ENCODE measurements at places on chromosomes 1 and 21.

DNA sequence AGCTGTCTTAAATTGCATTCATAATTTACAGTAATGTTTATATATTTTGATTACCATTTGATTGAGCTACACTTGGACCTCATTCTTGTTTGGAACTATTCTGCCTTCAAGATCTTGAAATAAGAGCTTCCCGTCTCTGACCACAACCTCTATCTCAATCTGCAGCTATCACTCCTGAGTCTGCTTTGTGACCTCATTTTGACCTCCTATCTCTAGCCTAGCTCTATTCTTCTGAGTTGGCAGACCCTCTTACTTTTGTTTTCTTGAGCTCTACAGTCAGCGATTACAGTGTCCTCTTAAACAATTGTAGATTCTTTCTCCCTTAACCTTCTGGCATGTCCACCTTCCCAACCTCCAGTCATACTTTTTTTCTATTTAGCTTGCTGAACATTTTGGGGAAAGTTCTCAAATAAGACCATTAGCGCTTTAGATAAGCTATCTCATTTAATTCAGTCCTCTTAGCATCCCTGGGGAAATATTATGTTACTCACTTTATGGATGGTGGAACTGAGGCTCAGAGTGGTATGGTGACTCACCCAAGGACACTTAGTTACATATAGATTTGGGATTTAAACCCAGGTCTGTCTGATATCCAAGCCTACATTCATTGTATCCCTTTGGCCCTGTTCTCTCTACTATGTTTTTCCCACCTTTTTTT, 19.1 kb downstream of the RPAP2 start:
- no peak for DNase-seq

DNA sequence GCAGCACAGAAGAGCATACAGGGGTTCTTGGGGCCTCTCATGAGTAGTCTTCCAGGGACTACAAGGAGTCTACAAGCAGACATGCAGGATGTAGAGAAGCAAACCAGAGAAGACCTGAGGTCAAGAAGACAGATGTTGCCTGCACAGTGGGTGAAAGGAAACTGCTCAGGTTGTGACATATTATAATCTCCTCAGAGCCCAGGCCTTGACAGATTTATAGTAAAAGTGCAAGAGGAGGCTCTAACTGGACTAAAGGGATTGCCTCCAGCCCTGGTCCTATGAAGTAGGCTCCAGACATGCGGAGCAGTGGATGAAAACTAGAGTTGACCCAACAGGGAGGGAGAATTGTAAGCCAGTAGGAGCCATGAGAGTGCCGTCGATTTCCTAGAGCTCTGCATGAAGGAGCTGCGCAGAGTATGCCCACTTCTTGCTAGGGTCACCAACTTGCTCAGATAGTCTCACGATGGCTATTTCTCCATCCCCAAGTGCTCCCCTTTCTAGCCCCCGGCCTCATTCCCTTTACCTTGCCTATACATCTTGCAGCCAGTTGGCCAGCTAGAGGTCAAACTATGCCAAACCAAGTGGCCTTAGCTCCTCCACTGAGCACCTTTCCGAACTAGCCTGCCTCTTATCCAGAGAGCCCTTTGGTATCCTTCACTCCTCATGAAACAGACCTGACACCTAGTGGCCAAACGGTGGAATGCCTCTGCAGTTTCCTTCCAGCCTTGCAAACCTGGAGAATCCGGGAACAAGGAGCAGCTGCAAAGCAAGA, 36.2 kb upstream of the IPO9 start:
- peak; percentile 42 for DNase-seq

DNA sequence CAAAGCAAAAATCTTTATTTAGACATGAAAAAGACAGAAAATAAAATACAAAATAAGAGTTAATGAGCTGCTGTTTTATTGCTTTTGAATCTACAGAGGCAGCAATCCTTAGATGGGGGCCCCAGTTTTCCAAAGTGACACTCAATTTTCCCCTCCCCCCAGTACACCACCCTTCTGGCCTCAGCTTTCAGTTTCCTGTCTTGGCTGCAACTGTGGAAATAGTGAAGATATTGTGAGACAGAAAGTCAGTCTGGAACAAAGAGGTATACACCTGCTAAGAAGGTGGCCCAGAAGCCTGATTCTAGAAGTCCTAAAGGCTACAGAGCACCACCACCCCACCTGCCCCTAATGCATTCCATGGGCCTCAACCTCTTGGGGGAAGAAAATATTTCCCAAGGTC, 1.1 kb upstream of the MTMR11 start:
- DNase-seq = no peak

DNA sequence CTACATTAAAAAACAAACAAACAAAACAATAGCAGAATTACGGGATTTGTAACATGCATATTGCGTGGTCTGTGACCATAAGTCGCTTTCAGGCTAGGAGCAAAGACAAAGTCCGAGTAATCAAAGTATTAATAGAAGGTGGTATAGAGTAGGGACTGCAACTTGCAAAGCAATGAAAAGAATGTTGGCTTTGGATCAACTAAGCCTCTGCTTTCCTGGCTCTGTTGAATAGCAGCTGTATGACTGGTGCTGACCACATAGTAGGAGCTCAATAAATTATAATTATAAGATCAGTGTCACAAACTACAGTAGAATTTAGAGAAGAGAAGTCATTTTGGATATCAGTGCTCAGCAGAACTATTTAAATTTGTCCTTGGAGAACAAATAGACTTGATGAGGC, 586.4 kb downstream of the DPYD start:
- DNase-seq = no peak

DNA sequence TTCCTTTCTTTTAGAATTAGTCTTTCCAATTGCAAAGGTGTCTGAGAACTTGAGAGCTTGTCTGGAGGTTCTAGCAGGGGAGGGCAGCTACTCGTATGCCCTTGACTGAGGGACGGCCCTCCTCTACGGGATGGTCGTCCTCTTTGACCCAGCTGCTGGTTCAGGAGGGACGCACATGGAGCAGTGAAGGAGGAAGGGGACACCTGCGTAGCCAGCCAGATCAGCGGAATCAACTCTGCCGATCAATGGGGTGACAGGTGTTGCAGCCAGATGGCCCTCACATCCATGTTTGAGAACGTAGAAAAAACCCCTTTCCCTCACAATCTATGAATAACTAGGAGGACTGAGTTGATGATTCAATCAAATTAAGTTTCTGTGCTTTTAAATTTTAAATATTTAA, 15.7 kb upstream of the A3GALT2 start:
- no peak for DNase-seq

DNA sequence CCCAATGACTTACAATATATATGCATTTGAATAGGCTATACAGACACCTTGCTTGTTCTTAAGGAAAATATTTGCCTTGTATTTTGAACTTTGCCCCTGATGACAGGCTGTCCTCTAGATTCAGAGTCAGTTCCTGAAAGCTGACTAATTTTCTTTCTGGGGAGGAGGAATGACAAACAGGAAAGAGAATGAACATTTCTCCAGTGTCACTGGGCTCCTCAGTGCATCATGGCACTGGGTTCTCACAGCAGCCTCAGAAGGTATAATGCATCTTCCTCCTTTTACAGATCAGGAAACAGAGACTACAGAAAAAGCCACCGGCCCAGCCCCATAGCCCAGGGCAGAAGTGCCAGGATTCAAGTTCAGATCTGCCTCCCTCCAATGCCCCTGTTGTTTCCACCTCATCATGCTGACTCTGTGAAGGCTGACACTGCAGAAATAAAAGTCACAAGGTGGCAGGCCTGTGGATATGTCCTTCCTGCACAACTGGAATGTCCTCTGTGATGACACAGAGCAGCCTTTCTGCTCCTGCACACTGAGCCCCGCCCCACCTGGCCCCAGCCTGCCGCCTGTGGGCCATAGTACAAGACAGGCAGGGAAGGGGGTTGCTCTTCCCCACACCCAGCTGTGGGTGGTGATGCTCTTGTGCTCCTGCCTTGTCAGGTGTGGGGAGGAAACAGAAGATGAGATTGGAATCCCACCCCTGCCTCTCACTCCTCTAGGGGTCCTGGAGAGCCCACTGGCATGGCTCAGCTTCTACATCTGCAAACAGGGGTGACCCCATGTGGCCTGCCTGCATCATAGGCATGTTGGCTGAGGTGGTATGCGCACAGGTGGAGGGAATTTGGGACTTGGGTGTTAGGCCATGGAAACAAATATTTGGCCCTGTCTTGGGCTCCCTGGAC, 6.4 kb downstream of the TTC22 start:
- no peak for DNase-seq

DNA sequence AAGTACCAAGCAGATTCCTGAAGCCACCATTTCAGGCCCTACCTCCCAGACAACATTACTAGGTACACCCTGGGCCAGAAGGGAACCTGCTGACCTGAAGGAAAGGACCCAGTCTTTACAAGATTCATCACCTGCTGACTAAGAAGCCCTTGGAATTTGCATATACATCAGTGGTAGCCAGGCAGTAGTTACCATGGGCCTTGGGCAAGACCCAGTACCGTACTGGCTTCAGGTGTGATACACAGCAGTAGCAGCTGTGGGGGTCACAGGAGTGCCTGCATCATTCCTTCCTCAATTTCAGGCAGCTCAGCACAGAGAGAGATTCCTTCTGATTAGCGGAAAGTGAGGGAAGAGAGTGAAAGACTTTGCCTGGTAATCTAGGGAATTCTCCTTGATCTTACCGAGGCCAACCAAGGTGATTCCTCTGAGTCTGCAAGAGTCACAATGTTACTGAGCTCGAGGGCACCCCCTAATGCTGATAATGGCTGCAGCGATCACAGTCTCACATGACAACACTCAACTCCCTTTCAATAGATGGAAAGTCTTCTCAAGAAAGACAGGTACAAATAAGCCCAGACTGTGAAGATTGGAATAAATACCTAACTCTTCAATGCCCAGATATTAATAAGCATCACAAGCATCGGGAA, 22.0 kb upstream of the UHMK1 start:
- no peak for DNase-seq

DNA sequence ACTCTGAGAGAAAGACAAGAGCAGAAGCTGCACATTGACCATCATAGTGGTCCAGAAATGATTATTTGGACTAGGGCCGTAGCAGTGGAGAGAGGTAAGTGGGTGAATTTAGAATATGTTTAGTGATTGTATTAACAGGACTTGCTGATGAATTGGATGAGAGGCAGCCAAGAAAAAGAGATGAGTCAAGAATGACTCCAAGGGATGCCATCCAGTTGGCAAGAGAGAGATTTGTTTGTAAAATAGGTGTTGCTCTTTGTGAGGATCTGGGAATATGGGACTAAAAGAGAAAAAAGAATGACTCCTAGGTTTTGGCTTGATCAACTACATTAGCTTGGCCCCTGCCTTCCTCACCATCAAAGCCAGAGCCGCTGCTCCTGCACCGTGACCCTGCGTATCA, 54.2 kb upstream of the ARTN start:
- DNase-seq = no peak

DNA sequence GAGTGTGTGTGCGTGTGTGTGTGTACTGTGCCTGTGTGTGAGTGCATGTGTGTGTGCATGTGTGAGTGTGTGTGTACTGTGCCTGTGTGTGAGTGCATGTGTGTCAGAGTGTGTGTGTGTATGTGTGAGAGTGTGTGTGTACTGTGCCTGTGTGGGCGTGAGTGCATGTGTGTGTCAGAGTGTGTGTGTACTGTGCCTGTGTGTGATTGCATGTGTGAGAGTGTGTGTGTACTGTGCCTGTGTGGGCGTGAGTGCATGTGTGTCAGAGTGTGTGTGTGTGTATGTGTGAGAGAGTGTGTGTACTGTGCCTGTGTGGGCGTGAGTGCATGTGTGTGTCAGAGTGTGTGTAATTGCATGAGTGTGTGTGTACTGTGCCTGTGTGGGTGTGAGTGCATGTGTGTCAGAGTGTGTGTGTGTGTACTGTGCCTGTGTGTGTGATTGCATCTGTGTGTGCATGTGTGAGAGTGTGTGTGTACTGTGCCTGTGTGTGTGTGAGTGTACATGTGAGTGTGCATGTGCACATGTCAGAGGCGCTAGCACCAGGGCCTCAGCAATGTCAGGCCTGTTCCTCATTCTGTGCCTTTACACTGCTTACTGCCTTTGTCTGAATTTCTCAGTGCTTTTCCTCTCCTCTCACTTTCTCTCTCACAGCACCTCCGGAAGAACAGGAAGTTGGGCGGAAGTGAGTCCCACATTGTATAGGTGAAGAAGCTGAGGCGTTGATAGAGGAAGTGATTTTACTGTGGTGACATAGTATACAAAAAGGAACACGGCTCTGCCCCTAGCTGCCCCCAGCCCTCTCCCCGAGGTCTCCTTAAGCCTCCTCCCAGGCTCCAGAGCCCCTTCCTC, 4.9 kb downstream of the SLC5A9 start:
- no peak for DNase-seq

DNA sequence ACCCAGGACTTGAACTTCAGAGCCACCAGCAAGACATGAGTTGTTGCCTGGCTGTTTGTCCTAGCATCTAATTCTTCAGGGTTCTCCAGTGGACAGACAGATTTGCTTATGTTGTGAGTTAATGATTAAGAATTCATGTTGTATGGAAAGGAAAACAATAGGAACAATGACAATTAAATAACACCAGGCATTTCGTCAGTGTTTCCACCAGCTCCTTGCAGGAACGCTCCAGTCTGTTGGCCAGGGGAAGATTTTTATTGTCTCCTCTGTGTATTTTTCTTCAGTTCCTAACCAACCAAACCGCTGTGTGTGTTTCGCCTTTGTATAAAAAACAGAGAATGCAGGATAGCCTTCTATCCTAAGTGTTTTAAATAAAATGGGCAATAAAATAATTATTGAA, 64.4 kb upstream of the PTGFR start:
- no peak for DNase-seq

DNA sequence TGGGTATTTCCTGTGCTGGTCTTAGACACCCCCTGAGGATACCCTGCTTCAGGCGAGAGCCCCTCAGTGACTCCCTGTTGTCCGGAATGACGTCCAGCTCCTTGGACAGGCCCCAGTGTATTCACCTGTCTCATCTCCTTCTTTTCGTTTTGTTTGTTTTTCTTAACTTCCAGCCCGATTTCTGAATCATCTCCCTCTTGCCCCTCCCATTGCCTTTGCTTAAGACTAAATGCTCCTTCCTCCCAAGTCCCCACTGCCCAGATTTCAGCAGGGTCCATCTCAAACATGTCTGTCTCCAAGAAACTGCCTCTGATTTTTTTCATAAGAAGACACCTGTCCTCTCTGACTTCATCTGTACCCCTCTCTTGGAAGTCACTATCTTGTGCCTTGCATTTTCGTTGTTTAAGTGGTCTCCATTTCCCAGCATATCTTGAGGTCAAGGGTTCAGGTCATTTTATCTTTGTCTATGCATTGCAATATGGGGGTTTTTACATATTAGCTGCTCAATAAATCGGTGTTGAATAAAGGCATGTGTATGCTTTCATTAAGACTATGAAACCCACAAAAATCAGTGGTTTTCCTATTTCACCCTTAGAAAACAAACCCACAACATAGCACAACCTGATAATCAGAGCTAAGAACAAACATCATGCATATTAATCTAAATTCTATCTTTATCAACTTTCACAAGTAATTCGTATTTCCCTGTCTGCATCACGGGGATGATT, 58.4 kb upstream of the LGALS8 start:
- DNase-seq = no peak
